ENCODE measurements at places on chromosomes 3 and 15.

DNA sequence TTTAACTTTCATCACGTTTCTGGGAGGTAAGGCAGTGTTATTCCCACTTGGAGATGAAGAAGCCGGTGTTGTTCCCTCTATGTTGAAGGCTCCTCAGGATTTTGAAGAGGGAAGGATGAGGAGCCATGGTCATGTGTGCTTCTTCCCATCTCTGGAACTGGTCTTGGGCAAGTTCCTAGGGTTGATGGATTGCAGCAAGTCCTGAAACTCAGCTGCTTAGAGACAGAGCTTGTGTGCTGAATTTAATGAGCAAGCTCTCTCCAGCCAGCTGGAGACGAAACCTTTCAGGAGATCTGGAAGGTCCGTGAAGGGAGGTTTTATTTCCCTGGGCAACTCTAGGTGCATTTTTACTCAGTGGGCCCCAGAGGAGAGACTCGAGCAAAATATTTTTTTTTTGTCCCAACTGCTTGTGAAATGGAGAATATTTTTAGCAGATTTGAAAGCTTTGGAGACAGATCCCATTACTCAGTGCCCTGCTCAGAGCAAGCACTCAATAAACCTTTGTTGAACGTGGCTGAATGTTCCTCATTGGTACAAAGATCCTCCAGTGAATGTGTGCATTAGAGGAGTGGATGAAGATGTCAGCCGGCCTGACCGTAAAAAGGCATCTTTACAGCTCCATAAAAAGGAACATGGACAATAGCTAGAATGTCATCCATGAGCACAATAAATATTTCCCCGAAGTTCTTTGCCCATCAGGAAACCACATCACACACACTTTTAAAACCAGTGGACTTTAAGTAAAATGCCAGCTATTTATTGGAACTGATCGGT, 55.6 kb upstream of the RGMA start:
- DNase-seq: no peak

DNA sequence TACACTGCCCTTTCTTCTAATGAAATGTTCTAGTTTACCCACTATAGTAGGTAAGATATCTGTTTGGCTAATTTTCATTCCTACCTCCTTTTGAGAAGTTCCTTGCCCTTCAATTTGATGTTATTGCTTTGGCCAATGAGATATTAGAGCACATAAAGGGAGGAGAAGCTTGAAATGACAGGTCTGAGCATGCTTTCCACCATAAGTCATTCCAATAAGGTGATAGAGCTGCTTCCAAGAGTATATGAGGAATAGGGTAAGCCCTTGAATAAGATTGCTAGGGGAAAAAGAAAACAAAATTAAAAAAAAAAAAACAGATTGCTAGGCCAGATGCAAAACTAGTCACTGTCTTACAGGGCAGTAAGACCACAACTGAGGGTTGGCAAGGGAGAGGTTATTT, 78.9 kb upstream of the TRIM42 start:
- no peak for DNase-seq

- DNase-seq: no peak
Measured at GRCh38 chr3:74651885-74652284, 37.4 kb upstream of the CNTN3 start.

DNA sequence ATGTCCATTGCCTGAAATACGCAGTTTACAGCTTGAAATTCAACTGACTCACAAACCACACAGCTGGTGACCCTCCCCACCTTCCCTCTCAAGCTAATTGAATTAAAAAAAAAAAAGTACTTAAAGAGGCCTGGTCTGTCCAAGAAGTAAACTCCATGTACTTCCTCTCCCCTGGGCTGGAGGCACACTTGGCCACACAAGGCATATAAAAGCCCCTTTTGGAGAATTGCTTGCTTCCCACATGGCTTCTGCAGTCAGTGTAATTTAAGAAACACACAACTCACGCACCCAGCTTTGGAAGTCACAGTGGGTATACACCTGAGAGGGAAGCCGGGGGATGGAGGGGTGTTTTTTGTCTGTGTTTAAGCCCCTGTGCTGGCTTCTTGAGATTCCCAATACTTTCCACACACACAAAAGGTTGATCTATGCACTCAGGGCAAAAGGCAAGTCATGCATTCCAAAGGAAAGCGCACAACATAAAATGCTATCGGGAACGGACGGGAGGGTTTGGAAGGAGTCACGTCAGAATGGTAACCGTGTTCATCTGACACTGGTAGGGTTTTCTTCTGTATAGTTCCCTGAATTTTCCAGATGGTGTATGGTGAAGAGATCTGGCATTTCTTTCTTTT, 106.6 kb upstream of the ALDH1A3 start:
- no peak for DNase-seq

- DNase-seq: no peak
Measured at GRCh38 chr3:126961191-126961790, 21.6 kb upstream of the PLXNA1 start.

DNA sequence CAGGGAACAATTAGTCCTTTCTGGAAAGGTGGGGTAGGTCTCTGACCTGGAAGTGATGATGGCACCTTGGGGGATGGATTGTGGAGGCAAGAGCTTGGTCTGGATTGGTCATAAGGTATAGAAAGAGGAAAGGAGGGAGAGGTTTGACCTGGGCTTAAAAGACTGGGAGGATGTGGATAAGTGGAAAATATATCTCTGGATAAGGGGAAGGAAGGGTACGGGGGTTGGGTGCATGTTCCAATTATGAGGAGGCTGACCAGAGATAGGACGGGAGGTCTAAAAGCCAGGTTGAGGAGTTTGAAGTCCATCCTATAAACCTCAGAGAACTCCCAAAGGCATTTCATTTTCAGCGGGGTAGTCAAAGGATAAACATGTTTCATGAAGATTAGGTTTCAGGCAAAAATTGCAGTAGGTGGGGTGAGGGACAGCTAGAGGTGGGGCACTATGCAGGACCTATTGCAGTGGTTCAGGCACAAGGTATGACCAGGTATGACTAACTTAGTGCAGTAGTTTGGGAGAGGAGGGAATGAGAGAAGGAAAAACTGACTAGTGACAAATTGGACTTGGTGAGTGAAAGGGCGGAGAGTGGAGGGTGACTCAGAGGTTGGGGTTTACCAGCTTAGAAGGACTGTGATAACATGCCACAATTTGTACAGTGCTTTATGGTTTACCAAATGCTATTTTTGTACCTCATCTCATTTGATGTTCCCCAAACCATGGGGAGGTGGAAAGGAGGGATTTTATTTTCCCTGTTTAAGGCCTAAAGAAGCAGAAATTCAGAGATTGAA, 10.7 kb downstream of the PDE8A start:
- DNase-seq: no peak

GRCh38 chr15:98771541-98771940, 123.2 kb downstream of the IGF1R start:
- DNase-seq: no peak

- no peak for DNase-seq
Measured at GRCh38 chr3:31242026-31242960, 290.4 kb upstream of the STT3B start.

DNA sequence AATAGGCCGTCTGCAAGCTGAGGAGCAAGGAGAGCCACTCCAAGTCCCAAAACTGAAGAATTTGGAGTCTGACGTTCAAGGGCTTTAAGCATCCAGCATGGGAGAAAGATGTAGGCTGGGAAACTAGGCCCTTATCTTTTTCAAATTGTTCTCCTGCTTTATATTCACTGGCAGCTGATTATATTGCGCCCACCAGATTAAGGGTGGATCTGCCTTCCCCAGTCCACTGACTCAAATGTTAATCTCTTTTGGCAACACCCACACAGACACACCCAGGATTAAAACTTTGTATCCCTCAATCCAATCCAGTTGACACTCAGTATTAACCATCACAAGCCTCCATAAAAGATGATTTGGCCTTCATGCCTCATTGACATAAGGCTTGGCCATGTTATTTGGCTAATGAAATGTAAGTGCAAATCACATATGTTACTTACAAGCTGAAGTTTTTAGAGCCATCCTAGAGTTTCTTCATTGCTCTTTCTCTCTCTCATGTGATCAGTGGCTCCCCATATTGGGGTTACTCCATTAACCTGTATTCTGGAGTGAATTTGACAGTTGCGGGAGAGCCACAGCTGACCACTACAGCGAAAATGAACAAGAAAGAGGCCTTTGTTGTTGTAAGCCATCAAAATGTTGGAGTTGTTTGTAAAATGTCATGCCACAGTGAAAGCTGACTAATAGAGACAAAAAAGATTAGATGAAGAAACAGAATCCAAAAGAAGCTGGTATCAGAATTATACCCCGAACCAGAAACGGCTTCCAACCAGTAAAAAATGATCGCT, 61.7 kb downstream of the GBE1 start:
- no peak for DNase-seq

DNA sequence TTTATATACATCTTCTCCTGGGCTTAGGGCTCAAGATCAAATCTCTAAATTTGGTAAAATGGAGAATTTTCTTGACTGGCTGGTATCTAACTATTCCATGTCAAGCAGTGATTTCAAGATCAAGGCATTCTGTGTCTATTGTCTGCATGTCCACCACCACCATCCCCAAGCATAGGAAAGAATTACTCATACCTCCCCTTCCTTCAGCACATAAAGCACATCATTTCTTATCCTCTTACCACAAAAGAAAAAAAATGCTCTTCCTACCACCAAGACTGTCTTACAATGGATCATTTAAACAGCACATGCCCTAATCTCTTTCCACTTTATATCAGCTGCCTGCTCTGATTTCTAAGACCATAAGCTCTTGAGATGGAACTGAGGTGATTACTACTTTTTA, 470.5 kb upstream of the THBS1 start:
- DNase-seq: no peak

GRCh38 chr15:27094235-27094634, 123.3 kb downstream of the GABRG3 start:
- DNase-seq: no peak

DNA sequence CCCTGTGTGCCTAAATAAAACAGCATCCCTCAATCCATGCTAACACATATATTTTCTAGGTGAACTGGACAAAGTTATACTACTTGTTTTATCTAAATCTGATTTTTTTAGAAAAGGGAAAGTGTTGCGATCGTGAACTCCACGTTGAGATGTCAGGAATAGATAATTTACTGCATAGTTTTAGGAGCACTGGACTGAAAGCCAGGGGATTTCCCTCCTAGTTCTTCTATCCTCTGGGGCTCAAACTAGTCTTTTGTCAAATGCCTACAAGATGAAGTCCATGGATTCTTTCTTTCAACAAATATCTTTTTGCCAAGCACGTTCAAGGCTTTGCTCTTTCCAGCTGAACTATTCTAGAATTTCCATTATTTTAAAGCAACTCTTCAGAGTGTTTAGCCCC, 617 bp upstream of the HPS3 start:
- DNase-seq: no peak

DNA sequence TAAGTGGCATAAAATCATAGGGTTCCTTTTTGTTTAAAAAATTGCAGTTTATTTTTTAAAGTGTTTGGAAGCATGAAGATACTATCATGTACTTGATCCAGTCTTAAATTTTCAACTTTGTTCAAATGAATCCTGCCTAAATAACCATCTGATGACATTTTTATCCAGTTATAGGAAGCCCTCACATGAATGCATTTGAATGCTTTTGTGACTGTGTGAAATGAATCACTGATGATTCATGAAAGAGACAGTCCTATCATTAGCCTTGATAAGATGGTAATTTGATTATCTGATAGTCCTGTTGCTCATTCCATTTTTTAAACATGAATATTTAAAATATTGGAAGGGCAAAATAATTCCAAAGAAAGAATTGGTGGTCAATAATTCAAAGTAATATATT, 401.9 kb upstream of the ROBO2 start:
- DNase-seq: no peak

- peak; percentile 57 for DNase-seq
Measured at GRCh38 chr15:69576035-69576526, 123.5 kb downstream of the RPLP1 start.

- DNase-seq: no peak
Measured at GRCh38 chr3:167484551-167484950, 10.7 kb upstream of the SERPINI2 start.

- DNase-seq: peak; percentile 4
Measured at GRCh38 chr3:109382588-109382987, 45.2 kb upstream of the DPPA4 start.

DNA sequence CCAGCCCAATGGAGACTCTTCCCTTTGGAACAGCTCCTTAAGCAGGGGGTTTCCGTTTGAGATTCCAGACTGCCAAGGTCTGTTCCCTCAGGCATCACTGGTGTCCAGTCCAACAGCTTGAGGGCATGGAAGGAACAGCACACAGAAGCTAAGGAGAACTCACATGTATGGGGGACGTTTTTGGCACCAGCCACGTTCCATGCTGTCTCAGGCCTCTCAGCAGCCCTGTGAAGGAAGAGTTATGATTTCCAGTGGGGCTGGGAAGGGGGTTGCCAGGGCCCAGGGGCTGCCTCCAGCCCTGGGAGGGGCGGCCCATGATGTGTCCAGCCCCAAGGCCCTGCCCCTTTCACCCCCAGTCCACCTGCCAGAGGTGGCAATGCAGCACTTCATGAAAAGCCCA, 7.5 kb upstream of the RHO start:
- DNase-seq: no peak

GRCh38 chr3:105747060-105747541, 121.7 kb downstream of the CBLB start:
- DNase-seq: no peak

- no peak for DNase-seq
Measured at GRCh38 chr3:120349855-120350125, 636 bp upstream of the LRRC58 start.

GRCh38 chr3:152436707-152437590, 168.2 kb downstream of the MBNL1 start:
- DNase-seq: no peak

DNA sequence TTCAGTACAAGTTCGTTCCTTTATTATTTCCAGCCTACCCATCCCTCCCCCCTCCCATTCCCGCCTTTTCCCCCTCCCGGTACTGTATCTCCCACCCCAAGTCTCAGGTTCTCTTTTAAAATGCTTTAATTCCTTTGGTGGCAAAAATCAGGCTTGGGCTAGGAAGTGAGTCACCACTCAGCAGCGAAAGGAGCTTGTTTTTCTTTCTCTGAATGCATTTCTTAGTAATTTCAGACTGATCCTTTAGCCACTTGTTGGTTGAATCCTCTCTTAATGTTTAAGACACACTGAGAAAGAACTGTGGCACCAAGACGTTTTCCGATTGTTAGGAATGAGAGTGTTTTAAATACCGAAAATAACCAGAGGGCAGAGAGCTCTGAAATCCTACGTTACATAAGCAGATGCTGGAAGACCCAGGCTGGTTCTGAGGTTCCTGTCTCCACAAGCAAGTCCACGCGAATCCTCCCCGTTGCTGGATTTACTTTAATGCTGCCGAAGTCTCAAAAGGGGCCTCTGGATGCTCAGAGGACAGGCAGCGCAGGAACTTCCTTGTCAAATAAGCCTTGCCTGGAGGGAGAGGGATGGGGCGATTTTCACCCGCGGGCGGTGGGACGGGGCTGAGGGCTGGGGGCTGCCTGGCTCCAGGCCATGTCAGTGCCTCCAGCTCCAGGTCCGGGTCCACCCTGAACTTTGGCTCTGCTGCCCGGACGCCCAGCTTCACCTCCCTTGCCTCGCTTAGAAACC, 854 bp upstream of the COL8A1 start:
- peak; percentile 4 for DNase-seq

DNA sequence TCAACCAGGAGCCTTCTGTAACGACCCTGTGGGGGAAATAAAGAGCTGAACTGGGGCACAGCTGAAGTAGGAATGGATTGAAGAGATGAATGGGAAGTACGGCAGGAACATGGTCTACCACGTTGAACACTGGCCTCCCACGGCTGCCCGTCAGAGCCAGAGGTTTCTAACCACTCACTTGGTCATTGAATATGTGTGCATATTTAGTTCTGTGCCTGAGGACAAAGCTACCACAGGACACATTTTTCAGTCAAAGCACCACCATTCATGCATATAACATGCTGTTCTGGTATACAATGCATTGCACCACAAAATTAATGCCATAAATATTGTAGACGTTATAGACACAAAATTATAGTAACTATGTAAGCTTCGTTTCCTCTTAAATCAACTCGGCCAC, 75.5 kb downstream of the MB21D2 start:
- no peak for DNase-seq

Measured in NCI-H510A treated with DMSO at 0.1 percent for 48 hours (cell line).